Activated CD8-positive, alpha-beta memory T cell treated with anti-CD3 and anti-CD28 coated beads for 4 hours (primary cell): ENCODE measurements at places on chromosomes 7 and 10.

DNA sequence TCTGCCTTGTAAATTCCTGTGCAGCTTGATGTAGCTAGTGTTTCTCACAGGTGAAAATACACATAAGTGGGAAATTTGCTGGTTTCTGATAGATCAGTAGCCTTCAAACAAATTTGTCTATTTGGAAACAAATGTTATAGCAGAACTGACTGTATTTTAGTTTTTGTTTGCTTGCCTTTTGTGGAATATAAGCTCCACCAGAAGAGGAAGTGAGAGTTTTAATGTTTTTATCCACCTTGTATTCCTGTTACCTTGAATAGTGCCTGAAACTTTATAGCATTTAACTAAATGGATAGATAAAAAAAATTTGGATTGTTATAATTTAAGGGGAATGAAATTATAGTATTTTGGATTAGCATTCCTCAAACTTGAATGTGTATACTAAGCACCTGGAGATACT, 9.8 kb downstream of the WAC start:
- no peak for DNase-seq

- DNase-seq: no peak
These were observed 6.2 kb upstream of the STARD3NL start for GRCh38 chr7:38171623-38172391.

DNA sequence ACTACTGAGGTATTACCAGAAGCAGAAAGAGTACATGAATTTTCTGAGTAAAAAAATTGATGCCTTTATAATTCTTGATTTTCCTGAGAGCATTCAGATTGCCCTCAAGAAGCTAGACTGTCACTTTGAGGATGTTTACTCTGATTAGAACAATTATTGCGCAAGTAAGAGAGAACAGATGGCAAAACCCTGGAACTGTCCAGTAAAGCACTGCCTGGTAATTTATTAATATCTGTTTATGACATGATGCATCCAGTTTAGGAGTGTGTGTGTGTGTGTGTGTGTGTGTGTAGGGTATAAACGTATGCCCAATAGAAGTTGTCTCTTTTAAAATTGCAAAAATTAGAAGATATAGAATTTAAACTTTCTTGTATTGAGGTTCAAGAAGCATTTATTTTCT, 379.7 kb downstream of the PHTF2 start:
- no peak for DNase-seq

GRCh38 chr7:112064627-112065385, 141.4 kb downstream of the DOCK4 start:
- no peak for DNase-seq

- DNase-seq: no peak
These were observed 131.0 kb downstream of the CXCL12 start for GRCh38 chr10:44253769-44254462.
